ENCODE measurements at places on chromosomes 2 and 18.

GRCh38 chr18:25350489-25351251 lies 1.3 kb downstream of the ZNF521 start:
- DNase-seq, result no peak

- DNase-seq, result no peak
These were observed 30.2 kb downstream of the GRHL1 start for GRCh38 chr2:9981655-9982054.

DNA sequence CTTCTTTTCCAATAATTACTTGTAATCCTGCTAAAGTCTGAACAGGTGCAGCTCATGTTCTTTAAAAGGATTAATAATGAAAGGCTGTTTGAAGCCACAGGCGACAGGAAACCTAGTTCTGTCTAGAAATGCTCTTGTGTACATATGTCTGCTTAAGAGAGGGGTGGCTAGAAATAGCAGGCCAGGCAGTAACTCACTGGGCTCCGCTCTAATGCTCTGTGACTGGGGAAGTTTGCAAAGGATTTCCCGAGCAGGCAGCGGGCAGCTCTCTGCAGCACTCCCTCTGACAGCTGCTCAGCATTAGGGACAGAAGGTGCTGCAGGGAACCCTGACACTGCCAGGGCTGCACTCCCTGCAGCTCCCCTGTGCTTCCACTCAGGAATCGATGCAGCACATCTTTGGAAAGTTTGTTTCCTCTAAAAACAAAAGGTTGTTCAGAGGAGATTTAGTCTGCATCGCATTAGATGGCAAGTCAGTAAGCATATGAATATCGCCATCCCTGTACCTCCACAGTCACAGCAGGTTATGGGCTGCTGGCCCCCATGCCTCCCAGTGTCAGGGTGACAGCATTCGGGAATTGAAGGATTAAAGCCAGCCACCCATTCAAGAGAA lies 33.1 kb upstream of the TTC39C start:
- no peak for DNase-seq

DNA sequence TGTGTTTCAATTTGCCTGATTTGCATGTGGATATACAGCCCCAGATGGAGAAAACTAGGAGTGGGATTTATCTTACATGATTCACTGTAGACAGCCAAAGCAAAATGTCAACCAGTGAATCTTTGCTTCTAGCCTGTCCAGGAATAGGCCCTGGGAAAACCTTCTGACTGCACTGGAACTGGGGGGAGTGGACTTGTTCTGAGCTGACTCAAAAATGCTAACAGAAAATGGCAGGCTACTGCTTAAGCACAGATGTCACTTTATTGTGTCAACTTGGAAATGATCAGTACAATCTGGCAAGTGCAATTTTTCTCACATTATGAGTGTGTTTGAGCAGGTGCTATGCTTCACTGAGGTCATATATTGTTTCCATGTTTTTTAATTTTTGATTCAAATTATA lies 593.7 kb downstream of the NRXN1 start:
- DNase-seq, result no peak

DNA sequence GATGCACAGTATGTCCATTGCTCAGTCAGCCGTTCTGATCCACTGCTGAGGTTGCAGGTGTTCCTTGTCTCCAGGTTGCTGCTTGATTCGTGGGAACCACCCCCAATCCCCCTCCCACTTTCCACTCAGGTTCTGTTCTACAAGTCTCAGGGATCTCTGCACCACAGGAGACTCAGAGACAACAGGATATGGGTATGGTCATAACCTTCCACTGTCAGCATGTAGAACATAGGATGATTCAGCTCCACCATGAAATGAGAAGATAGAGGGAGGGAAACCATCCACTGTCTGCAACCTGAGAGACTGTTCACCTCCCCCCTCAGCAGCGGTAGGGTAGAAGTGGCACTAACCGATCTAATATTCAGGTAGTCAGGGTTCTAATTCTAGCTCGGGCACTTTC lies 19.0 kb upstream of the KLF7 start:
- DNase-seq, result no peak

GRCh38 chr2:156005999-156006712 lies 326.4 kb downstream of the NR4A2 start:
- DNase-seq, result no peak

DNA sequence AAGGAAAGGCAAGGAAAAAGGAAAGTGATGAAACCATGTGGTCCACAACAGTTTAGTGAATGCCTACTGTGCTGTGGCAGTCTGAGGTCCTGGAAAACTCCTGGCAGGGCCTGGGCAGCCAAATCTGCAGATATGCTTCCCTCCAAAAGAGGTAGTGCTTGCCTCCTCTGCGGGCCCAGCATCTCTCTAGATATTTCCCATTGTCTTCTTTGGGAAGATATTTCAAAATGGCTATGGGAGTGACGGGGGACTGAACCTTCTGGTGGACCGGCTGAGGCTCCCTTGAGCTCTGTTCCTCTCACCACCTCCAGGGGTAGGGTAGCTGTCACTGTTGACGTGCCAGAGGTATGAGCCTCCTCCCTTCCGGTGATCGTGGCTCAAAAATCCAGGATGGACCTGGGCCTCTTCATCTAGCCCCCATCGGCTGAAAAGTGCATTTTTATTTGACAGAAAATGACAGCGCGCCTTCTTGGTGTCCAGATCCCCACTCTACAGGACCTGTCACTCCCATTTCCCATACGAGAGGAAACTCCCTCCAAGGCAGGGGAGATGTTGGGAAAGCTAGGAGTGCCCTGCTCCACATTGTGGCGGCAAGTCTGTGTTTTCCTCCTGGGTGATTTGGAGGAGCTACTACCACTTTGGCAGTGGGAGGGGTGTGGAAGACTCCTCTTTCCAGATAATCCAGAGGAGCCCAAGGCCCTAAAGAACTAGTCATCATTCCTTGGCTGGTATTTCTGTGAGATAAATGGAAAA lies 9.4 kb upstream of the PAX3 start:
- no peak for DNase-seq

DNA sequence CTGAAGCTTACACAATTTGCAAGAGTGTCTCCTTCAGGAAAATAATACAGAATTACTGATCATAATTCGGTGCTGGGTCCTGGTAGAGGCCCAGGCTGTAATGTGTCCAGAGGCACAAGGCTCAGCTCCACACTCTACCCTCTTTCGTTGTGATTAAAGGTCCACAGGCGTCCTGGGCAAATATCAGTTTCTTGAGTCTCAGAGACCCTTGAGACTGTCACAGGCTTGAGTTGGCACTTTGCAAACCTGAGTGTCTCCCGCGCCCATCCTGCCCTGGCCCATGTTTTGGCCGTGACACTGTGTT lies 46.9 kb upstream of the SMAD7 start:
- no peak for DNase-seq

GRCh38 chr2:118838741-118839455 lies 8.6 kb downstream of the EN1 start:
- no peak for DNase-seq

- no peak for DNase-seq
These were observed 93.3 kb downstream of the HRH4 start for GRCh38 chr18:24553571-24554285.

- DNase-seq, result no peak
These were observed 600.0 kb upstream of the SLC39A10 start for GRCh38 chr2:195057001-195057400.

- no peak for DNase-seq
These were observed 65.4 kb downstream of the LYPD1 start for GRCh38 chr2:132604561-132604960.

- DNase-seq, result no peak
These were observed 295.4 kb downstream of the CELF4 start for GRCh38 chr18:37270038-37270665.

- DNase-seq, result no peak
These were observed 47.2 kb downstream of the CDC42EP3 start for GRCh38 chr2:37623971-37624900.

DNA sequence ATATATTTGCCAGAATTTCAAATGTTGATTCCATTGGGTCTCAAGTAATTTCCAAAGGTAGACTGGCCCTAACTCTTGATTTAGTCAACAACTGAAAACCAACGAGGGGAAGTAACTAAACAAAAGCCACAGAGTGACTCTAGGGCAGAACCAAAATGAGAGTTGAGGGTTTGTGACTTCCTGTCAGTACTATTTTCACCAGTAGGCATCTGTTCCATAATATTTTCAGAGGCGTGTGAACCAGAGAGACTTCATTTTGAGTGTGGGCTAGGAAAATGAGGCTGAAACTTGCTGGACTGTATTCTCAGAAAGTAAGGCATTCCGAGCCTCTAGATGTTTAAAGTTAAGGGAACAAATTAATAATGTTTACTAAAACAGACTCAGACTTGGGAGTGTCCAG lies 70.6 kb downstream of the GDF7 start:
- no peak for DNase-seq

DNA sequence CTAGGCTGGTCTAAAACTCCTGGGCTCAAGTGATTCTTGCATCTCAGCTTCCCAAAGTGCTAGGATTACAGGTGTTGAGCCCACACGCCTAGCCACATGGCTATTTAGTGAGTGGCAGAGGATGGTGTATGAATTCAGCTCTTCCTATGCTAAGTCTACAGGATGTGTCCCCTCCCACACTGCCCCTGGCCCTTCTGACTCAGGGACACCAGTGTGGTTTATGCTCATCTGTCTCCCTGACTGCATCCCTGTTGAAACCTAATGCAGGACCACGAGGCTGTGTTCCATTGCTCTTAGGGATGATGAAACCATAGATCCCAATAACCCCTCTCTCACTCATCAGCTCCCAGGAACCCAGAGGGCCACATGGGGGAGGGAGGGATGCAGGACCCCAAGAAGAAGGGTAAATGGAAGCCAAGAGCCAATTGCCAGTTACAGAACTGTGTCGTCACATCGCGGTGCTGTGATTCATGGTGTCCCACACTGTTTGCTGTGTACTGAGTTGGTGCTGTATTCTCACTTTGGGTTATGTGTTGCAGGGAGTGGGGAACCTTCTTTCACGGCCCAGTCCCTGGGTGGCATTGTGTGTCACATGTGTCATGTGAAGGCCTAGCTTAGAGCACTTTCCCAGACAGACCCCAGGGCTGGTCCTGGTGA lies 102.9 kb upstream of the HAAO start:
- no peak for DNase-seq

DNA sequence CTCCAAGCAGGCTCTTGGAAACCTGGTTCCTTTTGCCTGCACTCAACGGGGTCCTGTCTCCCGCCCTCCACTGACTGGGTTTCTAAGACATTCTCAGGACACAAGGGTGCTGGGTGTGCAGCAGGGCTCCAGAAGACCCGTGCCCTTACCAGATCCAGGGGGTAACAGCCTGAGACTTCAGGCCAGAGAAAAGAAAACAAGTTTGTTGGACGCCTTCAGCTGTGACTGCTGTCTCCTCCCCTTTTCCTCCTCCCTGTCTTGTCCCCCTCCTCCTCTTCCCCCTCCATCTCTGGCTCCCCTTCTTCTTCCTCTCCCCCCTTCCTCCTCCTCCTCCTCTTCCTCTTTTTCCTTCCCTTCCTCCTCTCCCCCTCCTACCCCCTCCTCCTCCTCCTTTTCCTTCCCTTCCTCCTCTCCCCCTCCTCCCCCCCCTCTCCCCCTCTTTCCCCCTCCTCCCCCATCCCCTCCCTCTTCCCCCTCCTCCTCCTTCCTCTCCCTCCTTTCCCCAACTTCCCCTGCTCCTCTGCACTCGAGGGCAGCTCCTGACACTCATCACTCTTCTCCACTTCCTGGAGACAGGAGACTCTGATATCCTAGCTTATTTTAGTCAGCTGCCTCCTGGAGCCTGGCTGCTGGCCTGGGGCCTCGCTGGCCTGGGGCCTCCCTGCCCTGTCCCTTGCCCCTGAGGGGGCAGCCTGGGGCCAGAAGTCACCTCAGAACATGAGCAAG lies 12.4 kb downstream of the ADRA2B start:
- no peak for DNase-seq

GRCh38 chr2:156189584-156189983 lies 142.9 kb downstream of the NR4A2 start:
- DNase-seq, result no peak

GRCh38 chr2:207357216-207357615 lies 172.5 kb upstream of the CREB1 start:
- DNase-seq, result no peak

DNA sequence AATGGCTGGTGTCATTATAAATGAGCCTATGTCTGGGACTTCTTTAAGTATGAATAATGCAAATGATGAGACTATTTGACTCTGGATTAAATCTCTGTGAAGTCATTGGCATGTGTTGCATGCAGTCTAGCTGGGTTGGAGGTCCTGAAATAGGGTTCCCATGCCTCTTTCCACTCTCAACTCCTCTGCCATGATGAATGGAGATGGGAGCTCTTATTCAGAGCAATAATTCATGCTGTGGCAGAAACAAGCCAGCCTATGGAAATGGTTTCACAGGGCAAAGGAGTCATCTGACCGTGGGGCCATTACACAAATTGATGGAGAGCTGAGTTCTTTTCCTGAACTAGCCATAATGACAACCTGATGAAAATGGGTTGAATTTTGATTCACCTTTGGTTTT lies 15.5 kb upstream of the CCDC195 start:
- no peak for DNase-seq

DNA sequence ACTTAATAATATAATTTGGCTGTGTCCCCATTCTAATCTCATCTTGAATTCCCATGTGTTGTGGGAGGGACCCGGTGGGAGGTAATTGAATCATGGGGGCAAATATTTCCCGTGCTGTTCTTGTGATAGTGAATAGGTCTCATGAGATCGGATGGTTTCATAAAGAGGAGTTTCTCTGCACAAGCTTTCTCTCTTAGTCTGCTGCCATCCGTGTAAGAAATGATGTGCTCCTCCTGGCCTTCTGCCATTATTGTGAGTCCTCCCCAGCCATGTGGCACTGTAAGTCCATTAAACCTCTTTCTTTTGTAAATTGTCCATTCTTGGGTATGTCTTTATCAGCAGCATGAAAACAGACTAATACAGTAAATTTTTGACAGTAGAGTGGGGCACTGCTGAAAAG lies 102.5 kb upstream of the LTBP1 start:
- DNase-seq, result no peak

- DNase-seq, result no peak
These were observed 442.2 kb downstream of the TGIF1 start for GRCh38 chr18:3892152-3892551.

GRCh38 chr2:55364189-55365055 lies 55.2 kb downstream of the CCDC88A start:
- no peak for DNase-seq

GRCh38 chr2:56167616-56168562 lies 15.9 kb upstream of the CCDC85A start:
- no peak for DNase-seq

DNA sequence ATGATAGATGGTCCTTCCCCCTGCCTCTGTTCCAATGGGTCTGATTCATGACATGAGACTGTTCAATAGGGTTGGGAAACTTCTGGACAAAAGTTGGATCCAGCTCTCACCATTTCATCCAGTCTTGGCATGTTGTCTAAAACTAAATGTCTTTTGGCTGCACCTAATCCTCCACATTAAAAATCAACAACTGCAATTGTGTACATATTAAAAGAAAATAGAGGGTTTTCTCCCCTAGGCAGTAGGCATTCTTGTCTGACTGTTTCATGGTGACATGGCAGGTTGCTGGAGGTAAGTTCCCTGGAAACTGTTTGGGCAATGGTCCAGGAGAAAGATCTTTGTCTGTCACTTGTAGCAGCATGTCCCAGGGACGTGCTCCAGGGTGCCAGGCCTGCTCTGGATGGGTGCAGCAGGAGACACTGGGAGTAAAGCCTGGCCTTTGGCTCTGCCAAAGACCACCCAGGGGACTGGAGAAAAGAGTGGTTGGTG lies 135.8 kb downstream of the TCF4 start:
- no peak for DNase-seq

GRCh38 chr2:111919794-111920608 lies 21.6 kb downstream of the MERTK start:
- no peak for DNase-seq
